ENCODE measurements at places on chromosomes 7 and 10.

GRCh38 chr10:83541046-83541445, 598.3 kb upstream of the GHITM start:
- no peak for DNase-seq

GRCh38 chr7:66348531-66348930, 143.4 kb downstream of the TPST1 start:
- DNase-seq: no peak

- no peak for DNase-seq
Measured at GRCh38 chr7:1586126-1586826, 16.4 kb upstream of the PSMG3 start.

- DNase-seq: no peak
Measured at GRCh38 chr7:55034776-55035175, 16.0 kb downstream of the EGFR start.

DNA sequence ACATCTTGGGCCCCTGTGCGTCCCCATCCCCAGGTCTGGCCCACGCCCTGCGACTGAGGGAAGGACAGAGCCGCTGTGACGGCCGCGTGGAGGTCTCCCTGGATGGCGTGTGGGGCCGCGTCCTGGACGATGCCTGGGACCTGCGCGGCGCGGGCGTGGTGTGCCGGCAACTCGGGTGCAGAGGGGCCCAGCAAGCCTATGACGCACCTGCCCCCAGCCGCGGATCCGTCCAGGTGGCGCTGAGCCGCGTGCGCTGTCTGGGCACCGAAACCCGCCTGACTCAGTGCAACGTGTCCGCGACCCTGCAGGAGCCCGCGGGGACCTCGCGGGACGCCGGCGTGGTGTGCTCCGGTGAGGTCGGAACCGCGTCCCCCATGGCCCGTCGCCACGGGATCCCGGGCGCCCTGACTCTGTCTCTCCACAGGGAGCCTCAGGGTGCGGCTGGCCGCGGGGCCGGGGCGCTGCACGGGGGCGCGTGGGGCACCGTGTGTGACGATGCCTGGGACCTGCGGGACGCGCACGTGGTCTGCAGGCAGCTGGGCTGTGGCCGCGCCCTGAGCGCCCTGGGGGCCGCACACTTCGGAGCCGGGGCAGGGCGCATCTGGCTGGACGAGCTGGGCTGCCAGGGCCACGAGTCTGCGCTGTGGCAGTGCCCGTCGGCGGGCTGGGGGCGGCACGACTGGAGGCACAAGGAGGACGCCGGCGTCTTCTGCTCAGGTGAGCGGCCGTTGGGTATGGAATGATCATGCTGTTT, 5.9 kb downstream of the SCART1 start:
- DNase-seq: no peak

DNA sequence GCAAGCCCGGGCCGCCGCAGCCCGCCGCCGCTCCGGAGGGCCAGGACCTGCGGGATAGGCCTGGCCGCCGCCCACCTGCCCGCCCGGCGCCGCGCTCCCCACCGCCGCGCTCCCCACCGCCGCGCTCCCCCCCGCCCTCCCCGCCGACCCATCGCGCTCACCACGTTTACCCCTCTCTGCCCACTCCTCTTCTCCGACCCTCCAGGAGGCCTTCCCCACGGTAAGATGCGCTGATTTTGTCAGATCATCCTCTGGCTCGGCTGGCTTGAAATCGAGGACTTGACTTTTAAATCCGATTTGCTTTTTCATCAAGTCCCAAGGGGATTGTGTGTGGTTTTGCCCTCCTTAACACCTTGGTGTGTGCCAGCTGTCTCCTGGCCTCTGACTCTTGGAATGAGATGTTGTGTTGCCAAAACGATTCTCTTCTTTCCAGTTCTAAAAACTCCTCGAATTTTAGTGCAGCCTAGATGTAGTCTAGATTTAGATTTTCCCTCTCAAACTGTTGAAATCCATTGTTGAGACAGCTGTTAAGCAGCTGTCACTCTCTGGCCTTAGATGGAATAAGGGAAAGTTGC, 738 bp downstream of the POM121 start:
- DNase-seq: no peak

All from stimulated activated CD4-positive, alpha-beta T cell treated with anti-CD3 and anti-CD28 coated beads, Interleukin-1b, Interleukin-23, amount 100 ng/mL, for 1 hour (primary cell).